Hippocampal formation (tissue), 2 donors: ENCODE measurements at places on chromosomes 3 and 15.

DNA sequence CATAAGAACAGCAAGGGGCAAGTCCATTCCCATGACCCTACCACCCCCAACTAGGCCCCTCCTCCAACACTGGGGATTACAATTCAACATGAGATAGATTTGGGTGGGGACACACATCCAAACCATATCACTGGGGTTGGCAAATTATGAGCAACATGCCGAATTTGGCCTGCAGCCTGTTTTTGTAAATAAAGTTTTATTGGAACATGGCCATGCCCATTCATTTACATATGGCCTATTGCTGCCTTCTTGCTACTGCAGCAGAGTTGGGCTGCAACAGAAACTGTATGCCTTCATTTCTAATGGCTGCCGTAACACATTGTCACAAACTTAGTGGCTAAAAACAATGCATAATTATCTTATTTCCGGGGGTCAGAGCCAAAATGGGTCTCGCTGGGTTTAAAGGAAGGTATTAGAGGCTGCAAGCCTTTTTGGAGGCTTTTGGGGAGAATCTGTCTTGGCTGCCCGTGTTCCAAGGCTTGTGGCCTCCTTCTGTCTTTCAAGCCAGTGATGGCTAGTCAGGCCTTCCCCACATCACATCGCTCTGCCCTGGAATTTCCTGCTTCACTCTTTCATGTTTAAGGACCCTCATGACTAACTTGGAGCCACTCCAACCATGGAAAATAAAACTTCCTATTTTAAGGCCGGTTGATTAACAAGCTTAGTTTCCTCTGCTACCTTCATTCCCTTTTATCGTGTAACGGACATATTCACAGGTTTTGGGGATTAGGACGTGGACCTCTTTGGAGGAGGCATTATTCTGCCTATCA is 428.5 kb upstream of the PROK2 start:
- DNase-seq = no peak

- DNase-seq = no peak
Observed at GRCh38 chr3:187261541-187261969, 30.0 kb downstream of the MASP1 start.

DNA sequence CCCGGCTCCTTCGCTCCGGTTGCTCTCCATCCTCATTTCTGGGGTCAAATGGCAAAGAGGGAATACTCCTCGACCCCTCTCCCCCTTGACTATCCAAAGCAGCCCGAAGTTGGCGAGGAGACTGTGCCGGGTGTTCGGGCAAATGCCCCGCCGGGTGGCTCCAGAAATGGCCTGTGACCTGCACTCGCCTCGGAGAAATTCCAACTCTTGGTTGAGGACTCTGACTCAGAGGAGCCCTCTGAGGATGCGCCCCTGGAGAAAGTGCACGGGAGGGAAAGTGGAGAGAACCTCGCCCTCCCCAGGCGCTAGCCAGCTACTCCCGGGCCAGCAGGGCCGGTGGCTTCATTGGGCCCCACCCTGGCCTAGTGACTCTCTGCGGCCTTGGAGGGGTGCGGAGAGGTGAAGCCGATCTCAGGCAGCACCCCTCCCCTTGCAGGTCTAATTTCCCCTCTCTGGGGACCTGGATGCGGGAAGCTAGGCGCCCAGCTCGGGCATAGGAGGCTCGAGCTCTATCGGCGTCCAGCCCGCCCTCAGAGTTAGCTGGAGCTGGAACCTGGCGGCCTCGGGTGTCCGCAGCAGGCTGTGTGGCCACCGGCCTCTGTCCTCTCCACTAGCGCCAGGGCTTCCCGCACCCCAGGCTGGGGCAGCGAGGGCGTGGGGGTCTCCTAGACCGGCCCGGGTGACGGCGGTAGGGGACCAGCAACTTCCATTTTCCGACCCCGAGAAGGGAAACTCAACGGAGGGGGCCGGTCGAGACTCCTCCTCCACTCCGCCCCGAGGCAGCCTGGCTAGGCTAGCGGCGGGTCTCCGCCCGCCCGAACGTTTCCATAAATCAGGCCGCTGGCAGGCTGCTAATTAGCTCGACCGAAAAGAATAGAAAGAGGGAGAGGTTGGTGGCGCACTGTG is 29.4 kb downstream of the NR2F2 start:
- no peak for DNase-seq

- no peak for DNase-seq
Observed at GRCh38 chr3:174287705-174288104, 571.4 kb upstream of the NAALADL2 start.
